Upper lobe of left lung (tissue), 6 donors: ENCODE measurements at places on chromosomes 5 and 9. TPM values are rescaled to one million over a fixed set of nuclear protein-coding genes. Genes with fewer than 3 reads are reported as not detected.

DNA sequence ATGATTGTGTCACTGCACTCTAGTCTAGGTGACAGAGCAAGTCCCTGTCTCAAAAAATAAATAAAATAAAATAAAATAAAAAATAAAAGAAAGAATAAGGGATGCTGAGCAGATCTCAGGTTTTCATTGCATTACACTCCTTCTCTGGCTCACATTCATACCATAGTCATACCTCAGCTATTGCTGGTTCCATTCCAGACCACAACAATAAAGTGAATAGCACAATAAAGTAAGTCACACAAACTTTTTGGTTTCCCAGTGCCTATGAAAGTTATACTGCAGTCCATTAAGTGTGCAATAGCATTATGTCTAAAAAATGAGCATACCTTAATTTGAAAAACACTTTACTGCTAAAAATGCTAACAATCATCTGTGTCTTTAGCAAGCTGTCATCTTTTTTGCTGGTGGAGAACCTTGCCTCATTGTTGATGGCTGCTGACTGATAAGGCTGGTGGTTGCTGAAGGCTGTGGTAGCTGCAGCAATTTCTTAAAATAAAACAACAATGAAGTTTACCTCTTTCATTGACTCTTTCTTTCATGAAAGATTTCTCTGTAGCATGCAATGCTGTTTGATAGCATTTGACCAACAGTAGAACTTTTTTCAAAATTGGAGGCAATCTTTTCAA, 415.7 kb downstream of the ZNF608 start:
- DNase-seq, result no peak

- peak; percentile 88 for DNase-seq
These were observed 519.6 kb downstream of the CTNND2 start for GRCh38 chr5:11384441-11385250.

DNA sequence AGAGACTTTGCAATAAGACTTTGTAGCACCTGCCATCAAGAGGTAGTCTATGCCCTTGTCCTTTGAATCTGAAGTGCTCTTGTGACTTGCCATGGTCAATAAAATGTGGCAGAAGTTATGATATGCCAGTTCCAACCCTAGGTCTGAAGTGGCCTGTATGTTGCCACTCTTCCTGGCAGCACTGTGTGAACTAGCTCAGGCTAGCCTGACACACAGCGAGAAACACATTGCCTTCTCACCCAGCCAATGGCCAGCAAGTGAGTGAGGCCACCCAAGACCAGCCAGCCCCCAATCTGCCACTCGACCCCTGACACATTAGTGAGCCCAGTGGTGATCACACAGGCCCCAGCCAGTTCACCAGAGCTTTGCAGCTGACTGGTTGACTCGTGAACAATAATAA, 52.7 kb upstream of the OSMR start:
- DNase-seq, result no peak

GRCh38 chr5:142151436-142152383, 43.1 kb downstream of the NDFIP1 start:
- DNase-seq, result peak; percentile 45

DNA sequence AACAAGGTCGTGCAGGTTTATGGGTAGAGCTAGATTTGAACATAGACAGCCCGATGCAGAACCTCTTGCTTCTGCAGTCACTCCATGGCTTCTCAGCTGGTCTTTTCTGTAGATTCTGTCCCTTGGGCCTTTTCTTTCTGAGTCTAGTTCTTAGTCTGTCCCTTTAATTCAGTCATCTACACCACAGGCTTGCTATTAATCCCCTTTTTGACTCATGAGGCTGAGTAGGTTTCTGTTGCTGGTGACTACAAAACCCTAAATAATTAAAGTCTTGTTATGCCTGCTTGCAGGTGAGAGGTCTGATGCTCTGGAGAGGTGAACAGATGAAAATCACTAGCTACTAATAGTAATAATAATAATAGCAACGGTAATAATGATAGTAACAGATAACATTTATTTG, 19.3 kb upstream of the STRBP start:
- no peak for DNase-seq

GRCh38 chr5:123044926-123045617, 8.5 kb upstream of the PPIC start:
- no peak for DNase-seq

- DNase-seq, result no peak
These were observed 824 bp downstream of the MXD3 start for GRCh38 chr5:177310757-177311391.

GRCh38 chr5:59099270-59099994, 516.6 kb downstream of the RAB3C start:
- DNase-seq, result no peak

DNA sequence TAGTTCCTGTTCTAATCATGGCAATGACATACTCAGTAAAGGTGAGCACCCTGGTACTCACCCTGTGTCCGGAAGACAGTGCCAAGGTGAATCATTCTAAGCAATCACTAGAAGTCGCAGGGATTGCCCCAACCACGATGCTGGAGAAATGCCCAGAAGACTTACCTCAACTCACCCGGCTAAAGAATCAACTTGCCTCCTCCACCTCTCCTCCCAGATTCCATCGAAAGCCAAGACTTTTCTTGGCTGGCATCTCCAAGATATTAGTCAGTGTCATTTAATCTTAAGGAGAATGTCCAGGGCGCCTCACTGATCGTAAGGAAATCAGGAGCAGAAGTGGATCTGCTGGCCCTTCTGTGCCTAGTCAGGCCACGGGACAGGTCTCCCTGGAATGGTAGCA, 204.9 kb downstream of the ERCC6L2 start:
- peak; percentile 37 for DNase-seq

- DNase-seq, result no peak
These were observed 77.8 kb upstream of the OTULINL start for GRCh38 chr5:14503681-14504331.

DNA sequence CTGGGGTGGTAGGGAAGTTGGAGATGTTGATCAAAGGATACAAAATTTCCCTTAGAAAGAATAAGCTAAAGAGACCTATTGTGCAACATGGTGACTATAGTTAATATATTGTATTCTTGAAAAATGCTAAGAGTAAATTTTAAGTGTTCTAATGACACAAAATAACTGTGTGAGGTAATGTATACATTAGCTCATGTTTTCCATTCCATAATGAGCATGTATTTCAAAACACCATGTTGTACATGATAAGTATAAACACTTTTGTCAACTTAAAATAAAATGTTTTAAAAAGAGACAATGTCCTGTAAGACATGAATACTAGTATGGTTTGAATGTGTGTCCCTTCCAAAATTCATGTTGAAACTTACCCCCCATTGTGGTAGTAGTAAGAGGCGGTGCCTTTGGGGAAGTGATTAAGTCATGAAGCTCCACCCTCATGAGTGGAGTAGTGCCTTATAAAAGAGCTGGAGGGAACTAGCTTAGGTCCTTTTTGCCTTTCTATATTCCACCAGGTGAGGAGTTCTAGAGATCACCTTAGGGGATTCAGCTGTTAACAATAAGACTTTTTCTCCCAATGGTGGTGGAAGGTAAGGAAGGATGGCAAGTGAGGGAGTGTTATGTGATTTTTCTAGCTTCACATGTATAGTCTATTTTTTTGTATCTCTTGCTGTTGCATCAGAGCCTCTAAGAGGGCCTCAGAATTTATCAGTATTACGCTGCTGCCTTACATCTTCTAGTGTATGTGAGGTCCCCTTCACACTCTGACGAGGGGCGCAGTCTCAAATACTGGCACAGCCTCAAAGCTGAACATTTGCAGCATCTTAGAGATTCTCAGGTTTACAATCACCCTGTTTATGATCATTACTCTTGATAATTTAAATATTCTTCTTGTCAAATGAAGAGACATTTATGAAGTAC, 94.9 kb upstream of the NREP start:
- no peak for DNase-seq

C9 gene
- not detected for total RNA-seq
